A549 treated with GW870086 at 1 μM for 4 hours (cell line): ENCODE measurements at places on chromosomes 5 and 9. TPM values are rescaled to one million over a fixed set of nuclear protein-coding genes. Genes with fewer than 3 reads are reported as not detected.

NTNG2 gene
- 0.93 to 2.6 TPM (median 1.5 TPM) in 5 replicates for total RNA-seq

PAEP gene
- 0.41 to 0.47 TPM (median 0.45 TPM) in 4 of 5 replicates, not detected in the other for total RNA-seq

LHX3 gene
- 0.07 to 0.13 TPM (median 0.08 TPM) in 4 of 5 replicates, not detected in the other for total RNA-seq

PRDM9 gene
- not detected in 5 replicates for total RNA-seq

IL5 gene
- not detected in 5 replicates for total RNA-seq

PPP2CA gene
- total RNA-seq: 218 to 279 TPM (median 271 TPM) in 5 replicates

STPG3 gene
- not detected in 5 replicates for total RNA-seq
